ENCODE measurements at places on chromosomes 2 and 18.

- no peak for DNase-seq
These were observed 144.2 kb upstream of the OTOS start for GRCh38 chr2:240284503-240285259.

GRCh38 chr2:98088261-98088660 lies 1.3 kb downstream of the VWA3B start:
- no peak for DNase-seq

GRCh38 chr2:171512683-171513195 lies 9.5 kb upstream of the CYBRD1 start:
- DNase-seq: no peak

- no peak for DNase-seq
These were observed 49.9 kb downstream of the RTN4 start for GRCh38 chr2:55000341-55000740.

DNA sequence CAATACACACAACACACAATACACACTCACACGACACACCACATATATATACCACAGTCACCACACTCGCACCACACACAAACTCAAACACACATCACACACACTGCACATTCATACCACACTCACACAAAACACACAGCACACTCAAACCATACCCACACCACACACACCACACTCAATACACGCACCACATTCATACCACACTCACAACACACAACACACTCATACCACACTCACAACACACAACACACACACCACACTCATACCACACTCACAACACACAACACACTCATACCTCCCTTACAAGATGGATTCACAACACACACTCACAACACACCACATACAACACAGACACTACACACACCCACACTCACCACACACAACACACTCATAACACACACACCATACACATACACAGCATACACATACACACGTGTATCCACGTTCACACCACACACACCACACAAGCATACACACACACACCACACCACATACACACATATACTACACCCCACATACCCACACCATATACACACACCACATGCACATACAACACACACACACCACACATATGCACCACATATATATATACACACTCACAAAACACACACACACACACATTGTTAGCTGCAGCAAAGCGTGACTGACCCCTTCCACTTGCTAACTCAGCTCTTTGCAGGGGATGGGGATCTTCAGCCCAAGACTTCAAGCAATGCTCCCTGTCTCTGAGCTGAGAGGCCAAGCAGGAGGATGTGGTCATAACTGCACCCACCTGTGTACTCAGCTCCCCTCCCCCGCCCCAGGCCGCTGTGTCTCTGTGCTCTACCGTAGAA lies 59.0 kb downstream of the SDC1 start:
- DNase-seq: no peak

DNA sequence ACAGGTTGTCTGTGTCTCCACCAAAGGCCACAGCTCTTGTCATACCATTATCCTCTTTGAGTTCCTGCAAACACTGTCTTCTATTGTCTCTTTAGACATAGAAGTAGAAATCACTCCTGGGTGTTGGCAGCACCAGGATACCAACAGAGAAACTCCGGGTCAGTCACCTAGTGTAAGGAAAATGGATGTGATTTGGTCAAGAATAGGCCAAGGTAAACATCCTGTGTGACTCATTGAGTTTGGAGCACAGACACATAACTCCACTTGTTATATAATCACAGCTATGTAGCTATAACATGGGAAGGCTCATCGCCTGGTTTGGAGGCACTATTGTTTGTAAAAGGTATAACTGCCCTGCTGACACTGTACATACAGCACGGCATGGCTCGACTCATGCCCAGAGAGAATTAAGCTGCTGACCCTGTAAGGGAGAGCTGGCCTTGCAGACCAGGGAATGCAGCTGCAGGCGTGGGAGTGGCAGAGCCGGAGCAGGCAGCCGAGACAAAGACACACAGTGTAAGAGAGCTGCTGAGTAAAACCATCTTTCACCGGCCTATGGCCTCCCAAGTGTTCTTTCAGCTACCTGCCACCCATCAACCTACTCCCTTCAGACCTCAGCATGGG lies 3.4 kb upstream of the TXNL1 start:
- DNase-seq: no peak

DNA sequence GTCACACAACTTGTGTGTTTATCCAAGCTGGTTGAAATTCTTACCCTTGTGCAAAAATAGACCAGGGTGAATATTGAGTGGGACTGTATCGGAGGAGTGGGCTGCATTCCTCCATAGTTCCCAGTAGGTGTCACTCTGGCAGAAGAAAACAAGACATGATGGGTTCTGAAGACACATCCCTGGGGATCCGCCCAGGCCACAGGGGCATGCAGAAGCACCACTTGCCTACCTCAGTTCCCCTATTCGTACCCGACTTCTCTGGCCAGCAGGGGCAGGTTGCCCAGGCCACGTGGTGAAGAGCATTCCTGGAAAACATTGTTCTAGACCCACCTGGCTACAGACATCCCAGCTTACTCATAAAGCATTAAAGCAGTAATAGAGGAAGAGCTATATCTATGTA lies 168.2 kb downstream of the FAM210A start:
- peak; percentile 23 for DNase-seq

GRCh38 chr18:4639628-4640310 lies 184.7 kb upstream of the DLGAP1 start:
- DNase-seq: no peak

- no peak for DNase-seq
These were observed 34.8 kb upstream of the SMIM21 start for GRCh38 chr18:75462178-75462832.

DNA sequence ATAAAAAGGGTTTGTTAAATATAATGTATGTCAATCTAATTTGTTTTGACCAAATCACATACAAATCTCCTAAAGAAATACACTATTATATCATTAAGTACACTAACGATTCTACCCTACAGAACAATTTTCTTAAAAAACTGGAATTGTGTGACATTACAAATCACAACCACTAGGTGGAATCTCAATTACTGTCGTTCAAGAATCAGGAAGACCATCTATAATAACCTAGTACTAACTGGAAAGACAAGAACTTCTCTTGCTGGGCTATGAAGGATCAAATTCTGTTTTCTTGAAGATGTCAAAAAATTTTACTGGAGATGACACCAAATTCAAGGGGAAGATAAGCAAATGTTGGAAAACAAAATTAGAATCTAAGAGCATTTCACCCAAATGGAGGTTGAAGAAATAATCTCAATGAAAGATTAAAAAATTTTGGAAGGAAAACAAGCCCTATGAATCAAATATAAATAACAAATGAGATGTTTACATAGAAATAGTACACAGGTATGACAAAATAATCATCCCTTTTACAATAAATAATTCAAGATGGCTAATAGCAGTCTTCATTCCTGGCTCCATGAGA lies 110.9 kb downstream of the STK39 start:
- DNase-seq: no peak

- DNase-seq: no peak
These were observed 638 bp downstream of the CEP192 start for GRCh38 chr18:12991821-12992179.

GRCh38 chr2:55761024-55761423 lies 67.4 kb upstream of the PNPT1 start:
- DNase-seq: no peak

DNA sequence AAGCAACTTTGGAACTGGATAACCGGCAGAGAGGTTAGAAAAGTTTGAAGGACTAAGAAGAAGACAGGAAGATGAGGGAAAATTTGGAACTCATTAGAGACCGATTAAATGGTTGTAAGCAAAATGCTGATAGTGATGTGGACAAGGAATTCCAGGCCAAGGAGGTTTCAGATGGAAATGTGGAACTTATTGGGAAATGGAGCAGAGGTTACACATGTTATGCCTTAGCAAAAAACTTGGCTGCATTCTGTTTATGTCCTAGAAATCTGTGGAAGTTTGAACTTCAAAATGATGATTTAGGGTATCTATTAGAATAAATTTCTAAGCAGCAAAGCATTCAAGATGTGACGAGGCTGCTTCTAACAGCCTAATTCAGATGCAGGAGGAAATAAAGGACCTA lies 675.1 kb upstream of the SYT4 start:
- DNase-seq: no peak

DNA sequence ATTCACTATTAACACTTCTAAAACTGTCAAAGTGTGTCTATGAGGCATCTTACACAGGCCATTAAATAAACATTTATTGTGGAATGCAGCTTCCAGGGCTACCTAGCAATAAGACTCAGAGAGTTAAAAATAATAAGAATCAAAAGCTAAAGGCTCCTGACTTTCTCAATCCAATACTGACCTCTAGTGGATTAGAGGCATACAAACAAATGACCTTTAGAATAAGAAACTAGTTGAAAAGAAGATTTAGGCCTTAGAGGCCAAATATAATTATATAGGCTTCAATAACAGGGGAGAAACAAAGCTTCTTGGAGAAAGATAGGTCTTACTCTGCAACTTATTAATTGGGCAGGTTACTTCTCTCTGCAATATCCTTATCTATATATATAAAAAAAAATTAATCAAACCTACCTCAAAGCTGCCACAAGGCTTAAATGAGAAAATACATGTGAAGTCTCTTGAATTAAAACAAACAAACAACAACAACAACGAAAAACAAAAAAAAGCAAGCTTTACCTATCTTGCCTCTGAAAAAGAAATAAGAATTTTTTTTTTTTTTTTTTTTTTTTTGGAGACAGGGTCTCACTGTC lies 246.1 kb downstream of the EXOC6B start:
- no peak for DNase-seq

DNA sequence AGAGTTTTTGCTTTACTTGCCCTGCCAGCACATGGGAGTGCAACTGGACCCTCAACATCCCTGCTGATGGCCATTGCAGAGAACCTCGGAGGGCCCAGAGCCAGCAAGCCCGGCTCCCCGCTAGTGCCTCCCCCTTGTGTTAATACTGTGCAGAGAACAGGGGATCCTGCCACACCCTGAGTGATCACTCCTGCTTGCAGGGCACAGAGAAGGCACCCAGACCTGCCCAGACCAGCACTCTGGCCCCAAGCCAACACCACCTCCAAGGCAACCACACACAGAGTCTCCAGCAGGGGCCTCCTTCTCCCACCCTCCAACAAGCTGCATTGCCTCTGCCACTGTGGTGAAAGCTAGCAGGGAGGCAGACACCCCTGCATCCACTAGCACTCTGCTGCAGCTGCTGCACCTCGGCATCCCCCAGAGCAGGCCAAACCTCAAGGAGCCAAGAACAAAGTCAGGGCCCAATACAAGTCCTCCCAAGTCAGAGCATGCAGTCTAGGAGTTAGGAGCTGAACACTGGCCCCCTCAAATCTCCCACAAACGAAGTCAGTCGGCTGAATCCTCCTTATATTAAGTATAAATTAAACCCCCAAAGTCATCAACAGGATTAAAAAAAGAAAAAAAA lies 157.7 kb downstream of the CCDC178 start:
- no peak for DNase-seq

GRCh38 chr2:138622613-138623012 lies 121.0 kb downstream of the SPOPL start:
- DNase-seq: no peak

DNA sequence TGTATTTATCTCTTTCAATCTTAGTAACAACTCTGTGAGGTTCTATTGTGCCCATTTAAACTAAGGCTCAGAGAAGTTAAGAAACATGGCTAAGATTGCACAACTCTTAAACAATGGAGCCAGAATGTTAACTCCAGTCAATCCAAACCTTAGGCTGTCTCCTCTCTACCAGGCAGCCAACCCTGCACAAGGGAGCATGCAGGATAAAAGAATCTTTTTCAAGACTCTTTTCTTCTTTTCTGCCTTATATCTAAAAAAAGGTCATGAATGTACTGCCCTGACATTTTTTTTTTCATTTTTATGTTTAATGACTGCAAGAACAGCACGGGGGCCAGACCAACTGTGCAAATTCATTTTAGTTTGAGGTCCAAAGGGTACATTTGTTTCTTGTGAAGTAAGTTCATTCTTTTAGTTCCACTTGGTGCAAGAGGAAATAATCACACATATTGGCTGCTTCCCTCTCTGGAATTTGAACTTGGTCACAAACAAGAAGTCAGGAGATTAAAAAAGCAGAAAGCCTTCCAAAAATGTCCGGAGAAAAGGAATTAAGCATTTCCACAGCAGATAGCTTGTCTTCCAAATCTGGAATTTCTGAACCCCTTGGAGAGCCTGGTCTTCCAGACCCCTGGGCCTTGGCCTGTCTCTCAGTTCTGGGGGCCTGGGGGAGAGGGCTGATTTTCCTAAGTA lies 96.0 kb upstream of the RIOK3 start:
- DNase-seq: no peak

GRCh38 chr2:36882532-36882931 lies 83.8 kb downstream of the STRN start:
- DNase-seq: no peak

GRCh38 chr2:85791704-85792565 lies 38.1 kb downstream of the ATOH8 start:
- no peak for DNase-seq

DNA sequence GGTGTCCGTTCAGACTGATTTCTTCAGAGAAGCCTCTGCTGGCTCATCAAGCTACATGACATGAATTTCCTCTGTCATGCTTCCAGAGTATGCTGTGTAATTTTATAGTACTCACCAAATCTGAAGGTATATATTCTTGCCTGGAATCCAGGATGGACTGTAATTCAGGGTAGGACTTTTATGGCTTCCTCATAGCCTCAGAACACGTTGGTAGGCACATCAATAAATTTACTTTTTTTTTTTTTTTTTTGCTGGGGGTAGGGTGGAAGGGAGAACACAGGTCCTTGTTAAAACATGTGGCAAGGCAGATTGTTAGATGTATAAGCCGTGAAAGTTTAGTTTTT lies 34.4 kb downstream of the MTA3 start:
- no peak for DNase-seq

DNA sequence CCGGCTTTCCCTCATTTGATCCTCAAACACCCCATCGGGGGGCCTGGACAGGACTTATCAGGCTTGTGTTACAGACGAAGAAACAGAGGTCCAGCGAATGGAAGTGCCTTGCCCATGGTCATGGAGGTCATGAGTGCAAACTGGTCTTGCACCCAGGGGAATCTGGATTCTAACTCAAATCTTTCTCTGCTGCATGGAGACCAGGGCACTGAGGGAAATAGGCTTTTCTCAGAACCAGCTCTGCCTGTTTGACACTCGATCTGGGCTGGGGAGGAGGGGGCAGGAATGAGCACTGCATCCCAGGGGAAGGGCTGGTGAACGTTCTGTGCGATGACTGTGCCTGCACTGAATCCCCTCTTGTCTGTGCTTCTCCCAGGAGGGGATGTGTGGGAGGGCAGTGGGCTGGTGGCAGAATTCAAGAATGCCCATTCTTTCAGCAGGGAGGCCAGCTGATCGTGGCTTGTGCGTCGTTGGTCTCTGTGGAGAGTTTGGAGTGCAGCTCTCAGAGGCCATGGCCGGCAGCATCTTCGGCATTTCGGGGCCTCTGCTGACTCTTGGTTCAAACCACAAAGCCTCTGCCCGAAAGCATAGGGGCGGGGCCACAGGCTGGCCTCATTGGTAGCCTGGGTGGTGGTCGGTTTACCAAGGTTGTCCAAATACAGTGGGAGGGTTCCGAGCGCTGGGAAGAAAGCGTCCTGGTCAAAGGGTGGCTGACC lies 171.6 kb downstream of the DDX1 start:
- no peak for DNase-seq

GRCh38 chr2:238954841-238955591 lies 107.1 kb downstream of the TWIST2 start:
- DNase-seq: no peak
